Testis (tissue), 5 donors: ENCODE measurements at places on chromosomes 13 and 19.

DNA sequence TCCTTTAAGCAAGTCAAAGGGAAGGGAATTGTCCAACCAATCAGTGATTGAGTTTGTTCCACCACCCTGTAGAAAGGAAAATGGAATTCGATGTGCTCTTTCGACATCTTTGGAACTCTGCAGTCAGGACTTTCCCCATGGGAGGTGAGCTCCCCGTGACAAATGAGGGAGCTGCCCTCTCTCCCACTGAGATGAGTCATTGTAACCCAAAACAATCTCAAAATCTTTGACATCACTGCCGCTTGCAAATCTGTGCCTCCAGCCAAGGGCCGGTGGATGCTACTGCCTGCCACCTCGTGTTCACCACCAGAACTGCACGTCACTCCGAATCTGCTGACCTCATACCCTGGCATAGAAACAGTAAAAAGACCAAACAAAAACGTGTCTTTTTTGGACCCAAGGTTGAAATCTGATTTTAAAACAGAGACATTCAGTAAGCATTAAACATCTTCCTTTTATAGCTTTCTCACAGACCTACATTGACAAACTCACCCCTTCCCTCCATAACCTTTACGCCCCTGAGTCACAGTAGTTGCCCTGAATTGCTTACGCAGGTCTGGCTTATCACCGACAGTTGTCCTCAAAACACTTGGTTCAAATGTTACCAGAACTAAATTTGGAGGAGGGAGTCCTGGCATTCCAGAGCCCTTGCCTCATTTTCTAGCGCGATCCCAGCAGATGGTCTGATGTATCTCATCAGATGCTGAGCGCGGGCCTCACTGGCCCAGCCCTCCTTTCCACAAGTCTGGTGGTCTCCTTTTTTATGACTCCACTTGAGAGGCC is 105.2 kb downstream of the COL4A2 start:
- peak; percentile 90 for DNase-seq

DNA sequence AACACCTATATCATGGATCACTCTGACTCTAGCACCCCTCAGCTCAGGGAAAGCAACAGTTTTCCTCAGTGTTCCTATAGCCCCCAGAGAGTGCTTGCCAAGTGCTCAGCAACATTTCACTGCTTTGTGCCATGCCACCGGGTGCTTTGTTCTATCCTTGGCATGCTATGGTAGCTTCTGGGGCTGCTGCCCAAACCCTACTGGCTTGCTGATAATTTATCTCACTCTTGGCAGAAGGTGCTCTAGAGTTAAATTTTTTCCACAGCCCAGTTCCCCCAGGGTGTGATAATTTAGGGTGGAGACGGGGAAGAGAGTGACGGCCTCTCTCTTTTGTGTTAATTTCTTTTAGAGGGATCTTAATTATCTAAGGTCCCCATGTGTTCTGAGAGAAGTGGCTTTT is 12.6 kb upstream of the CSNK1A1L start:
- no peak for DNase-seq

DNA sequence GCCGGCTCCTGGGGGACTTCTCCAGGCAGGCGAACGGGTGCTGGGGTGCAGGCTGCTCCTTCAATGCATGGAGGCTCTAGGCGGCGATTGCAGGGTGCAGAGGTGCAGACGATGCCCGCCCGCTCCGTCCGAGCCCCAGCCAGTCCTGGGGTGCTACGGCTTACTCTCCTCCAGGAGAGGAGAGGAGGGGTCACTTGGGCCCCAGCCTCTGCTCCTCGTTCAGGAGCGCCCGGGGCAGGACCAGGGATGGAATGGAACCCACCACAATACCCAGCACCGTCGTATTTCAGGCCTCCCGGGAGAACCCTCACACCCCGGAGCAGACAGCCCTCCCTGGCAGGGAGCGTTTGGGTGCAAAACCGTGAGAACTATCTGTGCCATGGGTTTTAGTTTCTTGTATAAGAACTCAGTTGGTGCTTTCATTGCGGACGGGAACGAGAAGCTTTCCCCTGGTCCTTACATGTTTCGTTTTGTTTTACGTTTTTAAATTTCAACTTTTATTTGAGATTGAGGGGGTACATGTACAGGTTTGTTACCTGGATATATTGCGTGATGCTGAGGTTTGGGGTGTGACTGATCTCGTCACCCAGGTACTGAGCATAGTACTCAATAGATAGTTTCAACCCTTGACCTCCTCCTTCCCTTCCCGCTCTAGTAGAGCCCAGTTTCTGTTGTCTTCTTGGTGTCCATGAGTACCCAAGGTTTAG is 46.8 kb downstream of the ARHGEF18 start:
- peak; percentile 17 for DNase-seq

DNA sequence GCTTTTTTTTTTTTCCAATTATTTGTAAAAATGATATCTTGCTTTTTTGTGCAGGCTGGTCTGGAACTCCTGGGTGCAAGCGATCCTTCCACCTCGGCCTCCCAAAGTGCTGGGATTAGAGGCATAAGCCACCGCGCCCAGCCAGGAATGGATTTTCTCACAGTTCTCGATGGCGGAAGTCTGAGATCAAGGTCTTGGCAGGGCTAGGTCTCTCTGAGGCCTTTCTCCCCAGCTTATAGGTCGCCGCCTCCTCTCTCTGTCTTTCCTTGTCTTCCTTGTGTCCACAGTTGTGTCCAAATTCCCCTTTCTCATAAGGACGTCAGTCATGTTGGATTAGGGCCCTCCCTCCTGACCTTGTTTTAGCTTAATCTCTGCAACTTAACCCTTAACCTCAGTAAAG is 200.5 kb downstream of the UQCRFS1 start:
- no peak for DNase-seq

DNA sequence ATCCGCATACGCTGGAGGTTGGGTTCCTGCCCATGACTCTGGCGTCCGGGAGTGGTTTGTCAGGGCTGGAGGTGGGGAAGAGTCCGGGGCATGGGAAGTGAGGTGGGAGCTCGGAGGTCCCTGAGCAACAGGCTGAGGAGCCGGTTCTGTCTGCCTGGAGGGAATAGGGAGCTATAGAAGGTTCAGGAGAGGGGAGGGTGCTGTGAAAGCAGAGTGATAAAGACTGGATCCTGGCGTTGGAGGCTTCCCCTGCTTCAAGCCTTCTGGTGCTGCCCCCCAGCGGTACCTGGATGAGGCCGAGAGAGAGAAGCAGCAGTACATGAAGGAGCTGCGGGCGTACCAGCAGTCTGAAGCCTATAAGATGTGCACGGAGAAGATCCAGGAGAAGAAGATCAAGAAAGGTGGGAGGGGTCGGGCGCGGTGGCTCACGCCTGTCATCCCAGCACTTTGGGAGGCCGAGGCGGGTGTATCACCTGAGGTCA is 2.6 kb downstream of the HMG20B start:
- peak; percentile 49 for DNase-seq

DNA sequence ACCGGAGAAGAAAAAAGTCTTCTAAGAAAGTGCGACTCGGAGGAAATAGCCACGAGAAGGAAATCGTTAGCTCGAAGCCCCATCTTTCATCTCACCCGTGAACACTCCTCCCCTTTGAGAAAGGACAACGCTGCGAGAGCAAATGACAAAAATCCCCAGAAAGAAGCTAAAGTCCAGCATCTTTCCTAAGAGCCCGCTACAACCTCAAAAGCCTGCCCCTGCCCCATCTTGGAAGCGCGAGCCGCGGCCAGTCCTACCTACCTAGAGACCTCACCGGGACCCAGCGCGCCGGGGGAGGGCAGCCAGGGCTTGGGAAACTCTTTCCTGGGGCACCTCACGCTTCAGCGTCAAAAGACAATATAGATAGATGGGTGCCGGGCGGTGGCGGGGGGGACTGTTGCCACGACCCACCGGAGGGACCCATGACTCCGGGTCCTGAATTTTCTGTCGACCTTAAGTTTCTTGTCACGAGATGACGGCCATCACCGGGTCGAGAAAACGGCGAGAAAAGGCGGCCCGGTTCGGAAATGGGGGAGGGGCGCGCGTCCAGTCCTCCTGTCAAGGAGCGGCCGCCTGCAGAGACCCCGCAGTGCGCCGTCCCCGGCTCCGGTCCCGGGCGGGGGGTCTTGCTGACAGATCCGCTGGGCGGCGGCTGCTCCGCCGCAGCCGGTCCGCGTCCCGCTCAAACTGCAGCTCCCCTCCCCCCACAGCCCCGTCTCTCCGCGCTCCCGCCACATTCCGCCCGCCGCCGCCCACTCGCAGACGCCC is 65.9 kb downstream of the KCNRG start:
- DNase-seq = peak; percentile 72

DNA sequence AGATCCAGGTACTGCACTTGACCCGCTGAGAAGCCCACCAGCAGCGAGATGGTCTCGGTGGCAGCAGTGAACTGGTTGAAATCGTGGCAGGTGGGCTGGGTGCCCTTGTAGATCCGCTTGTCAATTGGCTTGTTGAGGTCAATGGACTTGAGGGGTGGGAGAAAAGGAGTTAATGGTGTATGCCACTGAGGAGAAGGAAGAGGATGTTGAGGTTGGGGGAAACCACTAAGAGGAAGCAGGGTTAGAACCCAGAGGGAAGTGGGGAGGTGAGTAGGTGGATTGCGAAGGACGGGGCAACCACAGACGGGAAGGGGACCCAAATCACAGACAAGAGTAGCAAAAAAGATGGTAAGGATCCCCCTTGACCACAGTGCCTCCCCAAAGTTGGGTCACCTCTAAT is 1.7 kb downstream of the DMWD start:
- no peak for DNase-seq

DNA sequence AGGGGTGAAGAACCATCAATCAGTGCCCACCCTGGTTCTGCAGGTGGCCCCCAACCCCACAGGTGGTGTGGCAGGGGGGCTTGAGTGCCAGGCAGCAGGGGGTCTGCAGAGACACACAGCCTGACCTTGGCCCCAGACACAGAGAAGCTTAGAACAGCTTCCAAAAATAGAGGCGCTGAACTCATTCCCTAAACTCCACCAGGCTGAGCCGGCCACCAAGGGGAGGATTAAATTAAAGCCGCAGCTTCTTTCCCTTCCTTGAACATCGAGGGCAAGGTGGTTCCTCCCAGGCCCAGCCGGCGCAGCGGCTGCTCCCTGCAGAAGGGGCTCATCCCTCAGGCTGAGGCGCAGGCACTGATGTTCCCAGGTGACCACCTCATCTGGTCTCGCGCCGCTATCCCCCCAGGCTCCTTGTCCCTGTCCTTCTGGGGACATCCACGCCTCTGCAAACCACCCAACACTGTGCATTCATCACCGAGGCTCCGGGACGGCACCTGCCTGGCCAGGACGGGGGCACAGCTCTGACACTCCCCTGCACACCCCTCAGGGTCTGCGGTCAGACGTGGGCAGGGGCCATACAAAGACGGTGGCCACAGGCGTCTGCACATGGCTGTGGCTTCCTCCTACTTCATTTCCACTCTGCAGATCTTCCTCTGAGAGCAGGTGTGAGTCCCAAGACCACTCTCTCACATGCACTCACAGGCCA is 30.9 kb downstream of the LAMP1 start:
- DNase-seq = no peak

GRCh38 chr13:32022311-32022710 is 9.3 kb upstream of the FRY start:
- DNase-seq = no peak
